ENCODE measurements at places on chromosomes 2 and 18.

DNA sequence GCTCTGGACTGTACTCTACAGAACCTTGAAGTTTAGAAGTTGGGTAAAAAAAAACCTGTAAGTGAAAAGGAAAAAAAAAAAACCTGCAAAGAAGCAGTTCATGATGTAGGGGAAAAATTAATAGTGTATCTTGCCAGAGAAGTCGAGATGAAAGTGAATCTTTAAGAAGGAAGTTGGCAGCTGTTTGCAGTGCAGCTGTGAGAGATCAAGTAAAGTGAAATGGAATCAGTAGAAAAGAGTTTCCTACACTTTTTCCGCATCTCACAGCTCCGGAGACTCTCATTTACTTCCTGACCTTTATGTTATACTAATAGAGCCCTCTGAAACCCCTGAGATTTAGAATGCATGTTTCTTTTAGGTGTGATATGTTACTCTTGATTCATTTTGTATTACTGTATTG, 19.2 kb downstream of the RNMT start:
- DNase-seq = no peak

DNA sequence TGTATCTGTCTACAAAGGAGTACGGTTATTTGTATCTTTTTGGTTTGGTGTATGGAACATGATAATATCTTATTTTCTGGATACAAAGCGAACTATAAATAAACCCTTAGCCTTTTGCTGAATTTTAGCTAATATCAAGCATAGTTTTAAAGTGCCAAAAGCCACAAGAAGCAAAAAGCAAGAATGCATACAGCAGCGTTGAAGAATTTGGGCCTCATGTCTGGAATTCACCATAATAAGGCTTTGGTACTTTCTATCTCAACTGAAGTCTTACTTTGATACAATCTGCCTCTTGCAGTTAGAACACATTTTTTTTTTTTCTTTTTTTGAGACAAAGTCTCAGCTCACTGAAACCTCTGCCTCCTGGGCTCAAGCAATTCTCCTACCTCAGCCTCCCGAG, 151.5 kb downstream of the ERBB4 start:
- DNase-seq = no peak

- DNase-seq = no peak
Measured at GRCh38 chr18:75472906-75473305, 45.4 kb upstream of the SMIM21 start.

GRCh38 chr2:59630789-59631188, 922.7 kb downstream of the BCL11A start:
- no peak for DNase-seq

DNA sequence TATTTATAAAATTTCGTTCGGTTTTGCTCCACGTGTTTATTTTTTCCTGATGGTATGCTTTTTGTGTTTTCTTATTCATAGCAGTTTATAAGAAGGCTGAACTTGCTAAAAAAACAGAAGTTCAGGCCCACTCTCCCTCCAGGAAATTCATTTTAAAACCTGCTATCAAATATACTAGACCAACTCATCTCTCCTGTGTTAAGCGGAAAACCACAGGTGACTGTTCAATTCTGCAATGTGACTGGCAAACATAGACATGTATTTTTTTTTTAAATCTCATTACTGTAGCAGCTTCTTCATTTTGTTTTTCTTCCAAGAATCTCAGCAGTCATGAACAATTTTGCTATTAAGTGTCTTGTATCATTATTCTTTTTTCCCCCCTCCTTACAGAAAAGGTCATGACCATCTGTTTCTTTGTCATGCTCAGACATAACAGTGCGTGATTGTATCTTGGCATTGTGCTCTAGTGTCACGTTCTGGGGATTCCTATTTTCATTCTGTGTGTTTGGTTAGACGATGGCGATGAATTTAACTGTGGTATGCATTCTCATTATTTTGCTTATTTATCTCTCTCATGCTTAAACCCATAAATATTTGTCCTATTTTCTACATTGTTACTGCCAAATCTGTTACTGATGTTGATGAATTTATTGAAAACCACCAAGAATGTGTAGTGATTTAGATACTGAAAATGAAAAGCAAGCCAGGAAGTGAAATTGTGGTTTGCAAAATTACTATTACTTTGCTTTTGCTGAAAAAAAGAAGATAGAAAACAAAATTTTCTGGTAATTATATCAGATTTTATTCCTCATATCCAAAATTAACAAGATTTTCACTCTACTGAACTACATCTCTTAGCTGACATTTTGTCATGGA, 74.6 kb upstream of the UNC80 start:
- DNase-seq = no peak

DNA sequence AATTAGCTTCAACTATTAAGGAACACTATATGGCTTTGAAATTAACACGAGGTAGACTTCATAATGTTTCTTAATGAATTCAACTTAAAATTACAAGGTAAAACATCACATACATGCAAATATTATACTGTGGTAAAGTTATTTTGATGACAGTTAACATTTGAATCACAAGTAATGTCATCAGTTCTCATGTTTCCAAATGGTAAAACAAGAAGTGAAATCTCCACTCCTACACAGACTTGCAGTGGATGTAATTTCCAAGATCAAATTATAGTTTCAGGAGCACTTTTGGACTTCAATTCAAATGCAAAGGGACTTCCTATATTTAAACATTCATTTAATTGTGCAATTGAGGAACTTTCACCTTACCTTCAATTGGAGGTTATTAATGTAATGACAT, 39.1 kb downstream of the C18orf54 start:
- DNase-seq = no peak

DNA sequence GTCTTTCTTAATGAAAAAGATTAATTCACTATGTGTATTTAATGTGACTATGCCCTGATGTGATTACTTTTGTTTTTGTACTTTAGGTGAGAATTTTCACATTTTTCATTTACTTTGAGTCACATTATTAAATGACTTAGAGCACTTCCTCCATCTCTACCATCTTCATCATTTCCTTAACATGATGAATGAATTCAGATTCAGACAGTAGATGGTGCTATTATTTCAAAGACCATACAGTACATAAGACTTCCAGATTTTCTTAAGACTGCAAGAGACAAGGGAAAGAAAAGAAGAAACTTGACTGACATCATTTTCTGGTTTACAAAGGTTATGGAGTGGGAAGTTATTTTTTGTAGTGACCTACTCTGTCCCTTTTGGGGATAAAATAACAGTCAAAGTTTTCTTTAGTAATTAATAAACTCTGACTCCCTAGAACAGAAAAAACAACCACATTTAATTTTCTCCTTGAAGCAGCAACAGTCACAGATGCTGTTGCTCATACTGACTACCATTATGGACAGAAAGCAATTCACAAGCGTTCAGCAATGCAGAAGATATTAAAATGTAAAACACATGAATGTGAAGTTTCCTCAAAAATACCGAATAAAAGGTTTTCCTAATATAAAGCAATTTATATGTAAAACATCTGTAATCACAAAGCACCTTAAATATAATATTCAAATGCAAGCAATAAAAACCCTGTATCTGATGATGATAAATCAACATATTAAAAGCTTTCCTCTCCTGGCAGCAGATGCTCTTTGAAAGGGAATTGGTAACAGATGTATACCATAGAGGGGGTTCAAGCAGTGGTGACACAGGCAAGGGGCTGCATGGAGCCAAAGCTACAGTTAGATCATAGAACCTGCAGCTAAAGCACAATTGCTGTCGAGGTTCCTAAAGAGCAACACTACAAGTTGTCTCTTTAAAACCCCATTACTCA, 1010.9 kb upstream of the NXPH2 start:
- DNase-seq = no peak

GRCh38 chr18:9429662-9429993, 45.7 kb upstream of the RALBP1 start:
- DNase-seq = no peak

- DNase-seq = no peak
Measured at GRCh38 chr2:154813636-154814035, 115.1 kb downstream of the KCNJ3 start.

DNA sequence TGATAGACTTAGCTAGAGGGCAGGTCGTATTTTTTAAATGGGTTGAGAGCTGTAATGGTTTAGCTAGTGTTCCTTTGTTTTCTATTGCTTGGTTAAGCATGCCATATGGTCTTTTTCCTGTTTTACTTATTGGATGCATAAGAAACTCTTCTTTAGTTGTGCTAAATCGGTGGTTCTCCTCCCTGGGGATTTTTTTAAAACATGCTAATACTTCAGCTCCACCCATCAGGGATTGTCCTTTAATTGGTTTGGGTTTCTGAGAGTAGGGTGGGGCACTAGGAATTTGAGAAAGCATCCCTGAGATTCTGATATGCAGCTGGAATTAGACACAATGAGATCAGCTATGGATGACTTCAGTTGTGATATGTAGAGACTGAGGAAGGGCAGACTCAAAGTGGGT, 497.2 kb downstream of the THSD7B start:
- DNase-seq = no peak

- no peak for DNase-seq
Measured at GRCh38 chr2:121064186-121064585, 220.8 kb downstream of the TFCP2L1 start.

- no peak for DNase-seq
Measured at GRCh38 chr2:626491-627339, 50.5 kb downstream of the TMEM18 start.

- no peak for DNase-seq
Measured at GRCh38 chr2:64854773-64855237, 134.4 kb upstream of the SLC1A4 start.

- no peak for DNase-seq
Measured at GRCh38 chr2:98901702-98902101, 34.3 kb downstream of the CRACDL start.

DNA sequence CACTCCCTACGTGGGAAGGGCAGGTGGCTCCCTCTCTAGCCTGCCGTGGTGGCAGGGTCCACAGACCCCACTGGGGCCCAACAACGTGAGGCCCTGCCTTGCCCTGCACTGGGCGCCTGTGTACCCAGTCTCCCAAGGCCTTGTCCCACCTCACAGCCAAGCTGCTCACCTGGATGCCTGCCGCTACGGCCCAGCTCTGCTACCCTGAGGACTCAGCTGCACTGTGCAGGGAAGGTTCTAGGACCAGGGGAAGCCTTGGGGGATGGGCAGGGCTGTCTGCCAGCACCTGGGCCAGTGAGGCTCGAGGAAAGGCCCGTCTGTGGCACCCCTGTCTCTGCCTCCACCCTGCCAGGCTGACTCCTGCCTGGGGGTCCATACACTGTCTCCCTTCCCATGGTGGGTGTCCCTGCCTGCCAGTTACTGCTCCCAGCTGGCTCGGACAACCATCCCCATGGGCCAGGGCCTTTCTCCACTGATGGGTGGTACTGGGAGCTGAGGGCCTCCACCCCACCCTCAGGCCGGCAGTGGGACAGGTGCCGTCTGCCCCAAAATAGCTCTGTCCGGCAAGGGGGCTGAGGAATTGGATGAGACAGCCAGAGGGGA, 33.2 kb downstream of the HS6ST1 start:
- DNase-seq = no peak

DNA sequence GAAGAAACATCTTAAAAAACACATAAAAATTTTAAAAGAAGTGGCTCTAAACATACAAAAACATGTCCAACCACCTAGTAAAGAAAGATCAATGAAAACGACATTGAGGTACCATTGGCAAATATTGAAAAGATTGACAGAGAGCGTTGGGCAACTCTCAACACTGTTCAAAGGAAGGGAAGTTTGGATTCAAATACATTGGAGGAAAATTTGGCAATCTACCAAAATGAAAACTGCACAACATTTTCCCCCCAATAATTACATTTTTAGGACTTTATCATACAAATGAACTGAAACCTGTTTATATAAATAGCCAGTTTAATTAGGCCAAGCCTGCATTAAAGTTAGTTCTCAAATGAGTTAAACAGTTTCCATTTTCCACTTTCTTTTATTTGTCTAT, 758.9 kb downstream of the NRXN1 start:
- no peak for DNase-seq

- DNase-seq = no peak
Measured at GRCh38 chr2:52335727-52336126, 1303.8 kb upstream of the NRXN1 start.

DNA sequence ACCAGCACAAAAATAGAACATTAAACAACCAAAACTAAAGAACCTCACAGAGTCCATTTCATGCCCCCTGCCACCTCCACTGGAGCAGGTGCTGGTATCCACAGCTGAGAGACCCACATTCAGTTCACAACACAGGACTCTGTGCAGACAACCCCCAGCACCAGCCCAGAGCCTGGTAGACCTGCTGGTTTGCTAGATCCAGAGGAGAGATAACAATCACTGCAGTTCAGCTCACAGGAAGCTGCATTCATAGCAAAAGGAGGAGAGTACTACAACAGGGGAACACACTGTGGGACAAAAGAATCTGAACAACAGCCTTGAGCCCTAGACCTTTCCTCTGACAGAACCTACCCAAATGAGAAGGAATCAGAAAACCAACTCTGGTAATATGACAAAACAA, 326.7 kb downstream of the METTL4 start:
- DNase-seq = no peak

DNA sequence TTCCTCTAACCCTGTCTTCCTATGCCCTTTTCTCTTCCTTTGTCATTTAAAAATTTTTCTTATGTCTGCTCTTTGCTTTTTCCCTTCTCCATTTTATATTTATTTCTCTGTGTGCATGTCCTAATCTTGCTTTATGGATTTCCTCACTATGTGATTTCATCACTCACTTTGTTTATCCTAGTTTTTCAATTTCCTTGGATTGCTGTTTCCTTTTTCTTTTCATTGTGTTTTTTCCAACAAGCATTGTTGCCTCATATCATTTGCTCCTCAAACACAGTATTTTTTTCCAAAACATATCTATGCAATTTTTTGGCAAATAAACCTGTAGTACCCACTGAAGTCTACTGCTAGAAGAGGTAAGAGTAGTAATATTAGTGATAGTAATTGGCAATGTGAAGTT, 67.4 kb upstream of the PNPT1 start:
- no peak for DNase-seq

- DNase-seq = no peak
Measured at GRCh38 chr2:21277068-21278056, 153.6 kb downstream of the TDRD15 start.

DNA sequence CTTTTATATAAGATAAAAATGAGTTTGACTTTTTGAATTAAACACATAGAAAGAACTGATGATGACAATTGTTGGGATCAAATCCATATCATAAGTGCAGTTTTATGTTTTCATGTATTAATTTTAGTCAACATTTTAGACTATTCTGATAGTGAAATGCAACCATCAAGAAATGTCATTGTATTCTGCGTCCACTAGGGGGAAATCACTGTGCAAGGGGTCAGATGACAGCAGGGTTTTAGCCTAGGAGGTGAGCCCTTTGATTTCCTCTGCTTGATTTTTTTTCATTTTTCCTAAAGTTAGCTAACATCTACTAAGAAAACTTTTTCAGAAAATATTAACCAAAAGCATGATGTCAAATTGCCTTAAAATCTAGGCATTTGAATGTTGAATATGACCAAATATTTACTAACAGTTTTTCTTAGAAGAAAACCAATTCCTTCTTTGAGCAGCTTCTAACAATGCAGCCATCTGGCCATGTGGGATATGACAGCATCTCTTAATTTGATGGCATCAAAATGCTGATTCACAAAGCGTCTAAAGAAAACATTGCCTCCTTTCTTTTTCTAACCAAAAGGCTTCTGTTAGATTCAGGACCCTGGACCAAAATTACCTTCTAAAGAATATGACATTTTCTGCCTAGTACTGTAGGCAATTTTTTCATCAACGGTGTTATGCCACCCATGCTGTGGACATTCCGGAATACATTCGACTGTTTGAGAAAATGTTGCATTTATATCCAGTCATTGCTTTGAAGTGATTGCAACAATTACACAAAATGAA, 141.5 kb downstream of the SPHKAP start:
- no peak for DNase-seq
